ENCODE measurements at places on chromosomes 1 and 21. TPM values are rescaled to one million over a fixed set of nuclear protein-coding genes. Genes with fewer than 3 reads are reported as not detected.

The CNR2 gene
- total RNA-seq, result 0.72 TPM

The DCDC2B gene
- 0.21 TPM for total RNA-seq

The PPIAL4G gene
- 0.14 TPM for total RNA-seq

GRCh38 chr21:45390121-45390751, 14.7 kb upstream of the COL18A1 start:
- H3K36me3 ChIP-seq, result no peaks in the 10 kb centered on the region
- H3K27ac ChIP-seq, result no peak overlapping the region
- peaks cover 4% of the 10 kb centered on the region for H3K27me3 ChIP-seq

GRCh38 chr21:20735257-20735656, 263.0 kb upstream of the NCAM2 start:
- H3K36me3 ChIP-seq, result no peaks in the 10 kb centered on the region
- H3K27me3 ChIP-seq, result no peaks in the 10 kb centered on the region
- H3K27ac ChIP-seq, result no peak overlapping the region
- H3K4me1 ChIP-seq, result no peaks in the 10 kb centered on the region
- no peak overlapping the region for H3K4me3 ChIP-seq

GRCh38 chr1:66291531-66291864, 242.5 kb upstream of the SGIP1 start:
- no peaks in the 10 kb centered on the region for H3K27me3 ChIP-seq
- H3K4me1 ChIP-seq, result peaks cover 54% of the 10 kb centered on the region

- H3K27me3 ChIP-seq, result no peaks in the 10 kb centered on the region
- no peaks in the 10 kb centered on the region for H3K36me3 ChIP-seq
- peaks cover under 1% of the 10 kb centered on the region for H3K4me1 ChIP-seq
- no peak overlapping the region for H3K4me3 ChIP-seq
- H3K27ac ChIP-seq, result no peak overlapping the region
- no peak for DNase-seq
Observed at GRCh38 chr1:64685765-64686341, 59.0 kb upstream of the RAVER2 start.

GRCh38 chr21:44712203-44713028, 1.0 kb upstream of the TSPEAR start:
- H3K27me3 ChIP-seq, result peaks cover 71% of the 10 kb centered on the region
- no peaks in the 10 kb centered on the region for H3K36me3 ChIP-seq
- peaks cover 19% of the 10 kb centered on the region for H3K4me1 ChIP-seq
- DNase-seq, result no peak

DNA sequence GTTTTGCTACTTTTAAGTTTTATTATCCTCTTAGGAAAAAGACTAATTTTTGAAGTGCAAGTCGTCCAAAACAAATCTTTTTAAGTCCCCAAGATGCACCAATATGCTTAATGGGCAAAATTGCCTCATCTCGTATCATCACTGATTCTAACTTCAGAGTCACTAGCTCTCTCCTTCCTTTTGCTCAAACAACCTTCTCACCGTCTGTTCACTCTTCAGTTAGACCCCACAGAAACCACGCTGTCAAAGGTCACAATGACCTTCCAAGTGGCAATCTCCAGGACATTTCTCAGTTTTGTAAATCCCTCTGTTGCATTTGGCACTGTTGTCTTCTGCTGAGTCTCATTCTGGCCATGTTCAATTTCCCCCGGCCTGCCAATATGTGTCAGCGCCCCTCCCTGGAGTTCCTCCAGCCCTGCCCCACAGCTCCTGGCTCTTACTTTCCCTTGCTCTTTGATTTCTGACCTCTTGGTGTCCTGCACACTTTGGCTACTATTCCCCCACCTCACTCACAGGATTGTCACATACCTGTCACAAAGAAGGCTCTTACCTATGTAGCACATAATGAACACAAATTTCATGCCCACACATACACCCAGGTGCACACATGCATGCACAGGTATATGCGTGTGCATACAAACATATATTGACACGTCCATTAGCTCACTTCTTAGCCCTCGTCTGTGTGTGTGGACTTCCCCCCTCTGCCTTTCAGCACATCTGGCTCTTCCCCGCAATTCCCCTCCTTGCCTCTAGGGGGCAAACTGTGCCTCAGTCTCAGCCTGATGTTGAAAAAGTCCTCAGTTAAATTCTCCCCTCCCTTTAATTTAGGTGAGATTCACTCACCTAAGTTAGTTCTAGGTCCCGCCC, 354.0 kb upstream of the DUSP10 start:
- peak; percentile 63 for DNase-seq
- no peaks in the 10 kb centered on the region for H3K36me3 ChIP-seq
- H3K27me3 ChIP-seq, result no peaks in the 10 kb centered on the region
- H3K27ac ChIP-seq, result no peak overlapping the region
- H3K4me3 ChIP-seq, result no peak overlapping the region

DNA sequence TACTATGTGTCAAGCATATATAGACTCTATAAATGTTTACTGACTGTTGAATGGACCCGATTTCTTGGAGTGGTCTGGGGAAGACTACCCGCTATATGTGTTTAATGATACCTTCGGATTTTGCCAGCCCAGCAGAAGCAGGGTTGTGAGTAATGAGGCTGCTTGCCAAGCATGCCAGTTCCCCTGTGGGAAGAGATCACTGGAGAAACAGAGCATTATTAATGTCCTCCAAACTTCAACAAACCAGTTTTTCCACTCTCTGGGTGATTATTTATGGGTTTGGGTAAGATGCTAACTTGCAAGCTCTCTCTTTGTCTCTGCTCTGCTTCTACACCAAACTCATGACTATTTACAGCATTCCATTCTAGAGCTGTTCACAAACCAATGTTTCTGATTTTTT, 25.1 kb upstream of the PHGDH start:
- no peaks in the 10 kb centered on the region for H3K36me3 ChIP-seq
- no peak for DNase-seq
- H3K4me3 ChIP-seq, result no peak overlapping the region
- peaks cover 11% of the 10 kb centered on the region for H3K27me3 ChIP-seq

- H3K36me3 ChIP-seq, result no peaks in the 10 kb centered on the region
- H3K4me3 ChIP-seq, result no peak overlapping the region
- DNase-seq, result no peak
Observed at GRCh38 chr1:223707256-223708000, 4.9 kb upstream of the CAPN2 start.

DNA sequence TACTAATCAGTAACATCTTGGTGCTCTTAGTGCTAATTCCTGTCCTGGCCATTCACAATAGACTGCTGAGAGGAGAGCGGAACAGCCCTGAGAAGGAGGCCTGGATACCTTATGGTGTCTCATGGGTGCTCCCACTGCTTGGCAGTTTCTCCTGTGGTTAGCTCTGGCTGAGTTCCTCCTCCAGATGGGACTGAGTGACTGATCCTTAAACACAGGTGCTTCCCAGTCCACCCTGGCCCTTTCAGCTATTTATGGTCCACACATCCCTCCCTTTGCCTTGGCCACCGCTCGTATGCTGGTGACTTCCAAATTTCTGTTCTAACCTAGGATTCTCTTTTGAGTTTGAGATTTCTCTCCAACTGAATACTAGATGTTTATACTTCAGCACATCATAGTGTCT, 157.0 kb upstream of the CACNA1E start:
- peaks cover 15% of the 10 kb centered on the region for H3K27me3 ChIP-seq
- H3K4me3 ChIP-seq, result no peak overlapping the region
- no peak overlapping the region for H3K27ac ChIP-seq
- DNase-seq, result no peak
- peaks cover 1% of the 10 kb centered on the region for H3K36me3 ChIP-seq
